Spleen (tissue), 13 donors: ENCODE measurements at places on chromosomes 7 and 10.

- DNase-seq: no peak
Measured at GRCh38 chr10:29415876-29416275, 127.0 kb downstream of the LYZL1 start.

DNA sequence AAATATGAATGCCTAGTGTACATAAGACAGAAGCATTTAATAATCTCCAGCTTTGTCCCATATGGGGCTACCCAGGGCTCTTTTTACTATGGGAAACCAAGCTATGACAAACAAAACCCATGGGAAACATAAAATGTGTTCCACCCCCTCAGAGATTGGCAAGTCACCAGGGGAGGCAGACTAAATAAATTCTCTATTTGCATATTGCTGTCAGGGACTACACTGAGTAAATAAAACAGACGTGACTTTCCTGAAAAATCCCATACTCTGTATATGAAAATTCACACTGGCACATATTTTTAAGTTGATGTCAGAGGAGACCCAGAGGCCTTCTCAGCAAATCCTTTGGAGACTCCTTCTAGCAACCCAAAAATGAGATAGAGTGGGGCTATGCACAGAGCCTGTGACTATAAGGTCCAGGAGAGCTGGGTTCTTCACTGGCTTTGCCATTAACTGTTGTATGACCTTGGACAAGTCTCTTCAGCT is 44.0 kb upstream of the HPSE2 start:
- no peak for DNase-seq

GRCh38 chr7:106542550-106543220 is 118.3 kb downstream of the CCDC71L start:
- no peak for DNase-seq

- no peak for DNase-seq
Measured at GRCh38 chr7:139687211-139687954, 90.4 kb downstream of the HIPK2 start.

DNA sequence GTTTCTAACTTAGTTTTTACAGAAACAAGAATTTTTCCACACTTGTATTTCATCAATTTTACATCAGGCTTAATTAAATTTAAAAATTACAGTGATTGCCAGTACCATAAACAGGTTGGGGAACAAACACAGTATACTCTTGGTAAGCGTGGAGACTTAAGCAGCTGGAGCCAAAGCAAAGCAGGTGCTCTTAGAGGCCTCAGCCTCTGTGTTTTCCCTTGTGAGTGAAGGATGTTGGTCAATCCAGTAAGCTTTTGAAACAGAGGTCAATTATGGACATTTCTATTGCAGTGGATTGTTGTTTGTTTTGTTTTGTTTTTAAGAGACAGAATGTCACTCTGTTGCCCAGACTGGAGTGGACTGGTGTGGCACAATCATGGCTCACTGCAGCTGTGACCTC is 100.6 kb upstream of the CELF2 start:
- DNase-seq: no peak

GRCh38 chr10:90799172-90799571 is 58.7 kb downstream of the HTR7 start:
- DNase-seq: no peak

DNA sequence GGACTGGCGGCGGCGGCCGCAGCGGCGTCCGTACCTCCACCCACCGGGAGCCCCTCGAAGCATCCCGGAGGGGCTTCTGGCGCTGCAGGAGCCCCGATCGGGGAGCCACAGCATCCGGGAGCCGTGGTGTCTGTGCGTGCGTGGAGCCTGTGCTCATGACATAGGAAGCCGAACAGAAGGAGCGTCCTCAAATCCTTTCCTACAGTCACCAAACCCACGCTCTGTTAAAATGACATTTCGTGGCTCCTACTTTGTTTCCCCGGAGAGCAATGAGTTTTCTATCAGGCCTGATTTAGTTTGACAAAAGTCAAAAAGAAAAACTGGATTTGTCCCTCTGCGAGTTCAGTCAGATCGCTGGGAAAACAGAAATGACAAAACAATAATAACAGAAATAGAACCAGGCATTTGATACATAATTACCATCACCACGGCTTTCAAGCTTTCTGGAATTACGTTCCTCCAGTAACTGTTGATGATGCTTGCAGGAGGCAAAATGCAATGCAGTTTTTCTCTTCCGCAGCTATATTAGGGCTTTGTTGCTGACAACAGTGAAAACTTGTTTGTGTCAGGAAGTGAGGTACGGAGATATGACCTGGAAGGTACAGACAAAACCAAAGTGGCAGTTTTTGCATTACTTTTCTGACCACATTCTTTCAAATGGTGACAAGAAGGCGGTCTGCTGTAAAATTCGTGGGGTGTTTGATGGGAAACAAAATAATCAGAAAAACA is 219.3 kb upstream of the MKLN1 start:
- DNase-seq: peak; percentile 94

GRCh38 chr10:58269782-58270290 is 874 bp downstream of the CISD1 start:
- DNase-seq: no peak

- no peak for DNase-seq
Measured at GRCh38 chr7:51647931-51648351, 331.3 kb upstream of the COBL start.

GRCh38 chr10:25687521-25687920 is 246.5 kb upstream of the MYO3A start:
- DNase-seq: no peak

DNA sequence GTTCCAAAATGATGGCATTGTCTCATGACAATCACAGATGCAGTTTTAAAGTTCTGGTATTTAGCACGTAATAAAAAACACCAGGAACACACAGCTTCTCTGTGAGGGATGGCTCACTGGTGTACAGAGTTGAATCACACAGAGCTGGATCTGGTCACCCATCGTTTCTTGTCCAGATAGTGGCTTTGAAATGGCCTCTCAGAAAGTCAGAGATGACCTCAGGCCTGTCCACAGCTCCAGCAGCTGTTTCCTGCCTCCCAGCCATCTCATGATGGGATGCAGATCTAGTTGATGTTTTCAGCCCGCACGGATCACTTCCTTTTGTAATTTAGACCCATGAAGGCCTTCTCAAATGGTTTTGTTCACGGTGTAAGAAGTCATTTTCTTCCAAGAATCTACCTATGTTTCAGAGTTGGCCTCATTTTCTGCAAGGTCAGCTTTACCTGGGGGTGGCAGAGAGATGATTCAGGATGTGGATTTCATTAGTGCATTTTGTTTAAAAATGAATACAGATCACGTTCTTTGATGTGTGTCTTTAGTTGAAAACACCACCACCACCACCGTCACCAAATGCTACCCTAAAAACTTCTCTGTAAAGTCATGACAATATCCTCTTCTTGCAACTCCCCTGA is 166.2 kb downstream of the SNX10 start:
- no peak for DNase-seq

DNA sequence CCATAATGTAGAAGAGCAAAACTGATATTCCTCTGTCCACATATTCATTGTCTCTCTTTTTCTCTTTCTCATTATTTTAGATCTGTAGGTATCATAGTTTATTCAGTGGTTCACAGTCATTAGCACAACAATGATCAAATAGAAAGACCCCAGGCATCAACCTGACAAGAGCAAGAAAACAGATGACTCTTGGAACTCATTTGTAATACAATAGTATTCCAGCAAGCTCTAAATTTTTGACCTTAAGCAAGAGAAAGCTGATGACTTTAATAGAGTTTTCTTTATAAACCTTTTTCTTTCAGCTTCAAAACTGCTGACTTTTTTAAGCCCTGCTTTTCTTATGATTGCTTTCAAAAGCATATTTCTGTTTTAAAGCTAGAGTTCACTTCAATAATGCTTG is 507.5 kb upstream of the SORCS1 start:
- DNase-seq: no peak

DNA sequence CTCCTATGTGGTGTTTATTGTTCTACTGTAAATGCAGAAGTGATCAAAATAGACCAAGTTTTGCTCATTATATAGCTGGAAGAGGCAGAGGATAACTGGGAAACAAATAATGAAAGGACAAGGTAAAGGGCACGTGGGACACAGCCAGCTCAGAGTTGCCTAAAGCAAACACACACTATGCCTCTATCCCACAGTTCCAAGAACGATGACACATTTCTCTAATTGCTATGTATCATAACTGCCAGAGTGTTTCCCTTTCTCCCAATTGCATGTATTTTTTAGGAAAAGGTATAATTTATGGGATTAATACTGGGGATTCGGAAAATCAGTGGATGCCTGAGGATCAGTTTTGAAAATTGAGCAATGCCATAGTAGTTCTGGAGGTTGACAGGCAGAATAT is 49.0 kb downstream of the CCDC71L start:
- no peak for DNase-seq

DNA sequence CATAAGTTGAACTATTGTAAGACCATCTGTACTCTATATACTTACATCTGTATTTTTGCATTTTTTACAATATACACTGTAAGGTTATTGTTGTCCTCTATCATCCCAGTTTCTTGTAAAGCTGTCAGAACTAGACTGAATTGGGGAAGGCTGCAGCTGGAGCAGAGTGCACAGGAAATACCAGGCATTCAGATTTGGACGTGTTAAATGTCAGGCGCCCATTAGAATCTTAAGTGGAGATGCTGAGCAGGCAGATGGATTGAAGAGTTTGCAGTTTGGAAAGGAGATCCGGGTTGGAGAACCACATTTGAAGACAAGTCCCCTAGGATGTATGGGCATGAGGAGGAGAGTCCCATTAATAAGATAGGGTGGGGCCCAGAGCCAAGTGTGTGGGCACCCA is 40.4 kb downstream of the MTURN start:
- DNase-seq: no peak

- DNase-seq: no peak
Measured at GRCh38 chr7:45656431-45656830, 82.3 kb downstream of the ADCY1 start.

- DNase-seq: no peak
Measured at GRCh38 chr7:44814919-44815318, 18.4 kb downstream of the PPIA start.

- DNase-seq: no peak
Measured at GRCh38 chr10:71059054-71059818, 153.1 kb upstream of the UNC5B start.

GRCh38 chr10:75012471-75012870 is 99.0 kb upstream of the SAMD8 start:
- no peak for DNase-seq

- DNase-seq: no peak
Measured at GRCh38 chr7:23114896-23115295, 9.3 kb downstream of the KLHL7 start.

DNA sequence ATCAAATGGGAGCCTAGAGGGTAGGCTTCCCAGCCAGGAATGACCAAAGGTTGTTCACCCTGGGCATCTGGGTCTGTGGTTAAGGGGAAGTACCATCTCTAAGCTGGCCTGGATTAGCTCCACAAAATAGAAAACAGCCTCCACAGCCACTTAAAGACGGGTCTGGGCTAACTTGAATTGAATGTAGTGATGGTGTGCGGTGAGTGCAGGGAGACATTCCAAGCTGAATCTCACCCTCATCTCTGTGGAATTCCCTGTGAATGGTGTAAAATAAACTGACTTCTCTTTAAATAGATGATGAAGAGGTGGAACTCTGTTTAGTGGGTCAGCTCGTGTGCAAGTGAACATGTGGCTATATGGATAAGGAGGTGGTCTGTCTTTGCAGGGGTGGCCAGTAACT is 251.0 kb downstream of the DYNC1I1 start:
- no peak for DNase-seq

GRCh38 chr10:11197266-11197712 is 179.6 kb downstream of the CELF2 start:
- no peak for DNase-seq

GRCh38 chr7:28615091-28615490 is 202.8 kb downstream of the CREB5 start:
- DNase-seq: no peak
